ENCODE measurements at places on chromosomes 3 and 15.

GRCh38 chr3:9253327-9253726, 3.9 kb upstream of the SRGAP3 start:
- DNase-seq = no peak

DNA sequence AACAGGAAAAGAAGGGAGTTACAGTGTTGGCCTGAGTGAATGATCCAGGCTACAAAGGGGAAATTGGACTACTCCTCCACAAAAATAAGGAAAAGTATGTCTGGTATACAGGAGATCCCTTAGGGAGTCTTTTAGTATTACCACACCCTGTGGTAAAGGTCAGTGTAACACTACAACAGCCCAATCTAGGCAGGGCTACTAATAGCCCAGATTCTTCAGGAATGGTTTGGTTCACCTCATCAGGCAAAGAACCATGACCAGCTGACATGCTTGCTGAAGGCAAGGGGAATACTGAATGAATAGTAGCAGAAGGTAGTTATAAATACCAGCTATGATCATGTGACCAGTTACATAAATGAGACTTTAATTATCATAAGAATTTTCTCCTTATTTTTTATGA, 372.6 kb upstream of the ATP11B start:
- no peak for DNase-seq

- no peak for DNase-seq
These were observed 63.2 kb downstream of the MAGEF1 start for GRCh38 chr3:184648636-184649035.

DNA sequence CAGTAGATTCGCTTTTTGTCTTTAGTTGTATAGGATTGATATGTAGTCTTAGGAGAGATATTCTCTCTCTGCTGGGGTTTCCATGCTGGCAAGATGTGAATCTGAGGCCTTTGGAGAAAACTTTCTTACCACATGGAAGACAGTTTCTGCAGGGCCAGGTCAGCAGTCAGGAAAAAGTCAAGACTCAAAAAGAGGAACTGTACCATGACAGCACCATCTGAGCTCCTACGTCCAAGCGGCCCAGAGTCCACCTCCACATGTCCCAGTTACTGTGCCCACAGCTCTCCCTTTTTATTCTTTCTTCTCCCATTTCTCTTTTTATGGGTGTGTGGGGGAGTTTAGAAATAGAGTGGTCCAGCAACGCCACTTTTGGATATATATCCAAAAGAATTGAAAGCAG, 172.0 kb downstream of the MTHFS start:
- DNase-seq = no peak

DNA sequence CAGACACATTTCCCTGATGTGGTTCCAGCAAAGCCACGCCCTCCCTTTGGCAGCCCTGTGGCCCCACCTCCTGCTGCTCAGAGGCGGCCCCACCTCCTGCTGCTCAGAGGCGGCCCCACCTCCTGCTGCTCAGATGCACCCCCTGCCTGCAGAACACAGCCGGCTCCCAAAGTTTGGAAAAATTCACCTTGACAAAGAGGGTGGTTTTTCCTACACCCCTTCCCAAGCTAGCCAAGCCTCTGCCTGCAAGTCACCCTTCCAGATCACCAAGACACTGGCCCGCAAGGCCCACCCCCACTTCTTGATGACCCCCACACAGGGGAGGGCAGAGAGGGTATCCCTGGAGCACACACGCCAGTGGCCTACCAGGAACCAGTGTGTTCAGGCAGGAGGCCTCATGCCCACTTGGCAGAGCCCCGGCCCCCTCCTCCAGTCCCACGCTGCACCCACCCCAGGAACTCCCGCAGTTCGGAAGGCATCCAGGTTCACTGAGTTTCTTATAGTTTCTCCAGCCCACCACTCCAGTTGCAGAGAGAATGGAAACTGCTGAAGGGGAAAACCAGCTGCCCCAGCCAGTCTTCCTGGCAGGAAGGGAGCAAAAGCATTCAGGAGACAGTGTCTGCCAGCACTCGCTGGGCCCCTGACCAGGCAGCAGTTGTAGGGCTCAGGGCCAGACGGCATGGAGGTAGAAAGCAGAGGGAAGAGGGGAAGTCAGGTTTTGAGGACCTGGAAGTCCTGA, 2.3 kb upstream of the HAPLN3 start:
- DNase-seq = peak; percentile 88

- DNase-seq = no peak
These were observed 10.9 kb upstream of the FOXB1 start for GRCh38 chr15:59993041-59993750.

DNA sequence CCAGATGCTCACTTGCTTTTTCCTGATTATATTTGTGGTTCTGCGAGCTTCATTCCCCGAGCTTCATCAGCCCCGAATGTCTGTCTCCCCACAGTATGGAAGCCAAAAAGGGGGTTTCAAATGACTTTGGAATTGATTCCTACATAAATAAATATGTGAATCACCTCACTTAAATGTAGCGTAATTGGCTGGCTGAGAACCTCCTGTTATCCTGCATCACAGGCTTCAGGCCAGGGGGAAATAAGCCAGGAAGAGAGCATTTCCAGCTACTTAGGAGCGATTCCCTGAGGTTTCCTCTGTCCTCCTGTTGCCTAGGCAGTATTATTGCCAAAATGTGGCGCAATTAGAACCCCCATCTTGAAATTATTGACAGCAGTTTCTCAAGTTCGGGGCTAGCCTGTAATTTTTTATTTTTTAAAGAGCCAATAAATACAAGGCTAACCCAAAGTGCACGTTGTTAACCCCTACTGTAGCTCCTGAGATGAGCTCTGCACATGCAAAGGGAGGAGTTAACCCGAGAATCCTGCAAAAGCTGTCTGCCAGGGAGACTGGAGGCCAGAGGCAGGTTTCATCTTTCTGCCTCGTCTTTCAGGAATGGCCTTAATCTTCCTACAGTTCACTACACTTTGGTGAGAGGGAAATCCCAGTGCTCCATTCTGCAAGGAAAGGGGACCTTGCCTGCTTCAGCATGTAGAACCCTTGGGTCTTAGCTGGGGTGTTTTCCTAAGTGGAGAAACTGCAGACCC, 148.2 kb downstream of the ADAMTS9 start:
- no peak for DNase-seq

- no peak for DNase-seq
These were observed 40.9 kb downstream of the C2CD4A start for GRCh38 chr15:62107571-62108121.

DNA sequence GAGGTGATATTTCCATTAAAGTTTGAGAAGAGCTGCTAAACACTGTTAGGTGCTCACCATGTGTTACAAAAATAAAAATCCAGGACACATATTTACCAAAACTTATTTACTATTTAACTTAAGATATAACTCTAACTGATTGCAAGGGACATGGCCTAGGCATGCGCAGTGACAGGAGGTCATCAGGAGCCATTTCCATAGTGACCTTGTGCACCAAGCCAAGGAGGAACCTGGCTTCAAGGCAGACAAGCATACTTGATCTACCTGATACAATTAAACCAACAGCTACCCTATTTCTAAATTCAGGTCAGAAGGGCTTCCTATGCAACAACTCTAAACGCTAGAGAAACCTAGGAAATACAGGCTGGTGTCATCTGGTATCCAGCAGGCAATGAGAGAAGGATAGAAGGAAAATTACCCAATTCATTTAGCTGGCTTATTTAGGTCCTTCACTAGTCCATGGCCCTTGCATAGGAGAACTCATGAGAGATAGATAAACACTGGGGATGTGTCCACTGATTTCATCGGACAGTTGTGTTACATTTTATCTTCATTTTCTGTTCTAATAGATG, 134.4 kb downstream of the FOXB1 start:
- no peak for DNase-seq

DNA sequence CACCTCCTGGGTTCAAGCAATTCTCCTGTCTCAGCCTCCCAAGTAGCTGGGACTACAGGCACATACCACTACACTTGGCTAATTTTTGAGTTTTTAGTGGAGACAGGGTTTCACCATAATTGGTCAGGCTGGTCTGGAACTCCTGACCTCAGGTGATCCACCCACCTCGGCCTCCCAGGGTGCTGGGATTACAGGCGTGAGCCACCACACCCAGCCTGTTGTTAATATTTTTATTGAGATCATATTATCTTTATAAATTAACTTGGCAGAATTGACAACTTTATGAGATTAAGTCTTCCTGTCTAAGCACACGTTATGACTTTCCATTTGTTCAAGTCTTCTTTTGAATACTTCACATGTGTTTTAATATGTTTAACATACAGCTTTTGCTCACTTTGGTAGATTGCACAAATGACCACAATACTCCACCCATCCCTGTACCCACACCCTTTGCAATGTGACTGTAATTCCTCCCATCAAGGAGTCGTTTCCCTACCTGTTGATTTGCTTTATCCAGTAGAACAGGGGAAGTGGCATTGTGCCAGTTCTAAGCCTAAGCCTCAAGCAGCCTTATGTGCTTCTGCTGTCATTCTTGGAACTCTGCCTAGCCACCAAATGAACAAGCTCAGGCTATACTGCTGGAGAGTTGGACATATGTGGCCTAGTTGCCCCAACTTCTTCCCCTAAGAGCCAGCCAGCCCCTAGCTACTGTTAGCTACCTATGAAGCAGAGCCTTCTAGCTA, 8.2 kb downstream of the XYLB start:
- no peak for DNase-seq

GRCh38 chr15:50330921-50331320, 24.1 kb downstream of the GABPB1 start:
- no peak for DNase-seq

- no peak for DNase-seq
These were observed 224.9 kb downstream of the MCTP2 start for GRCh38 chr15:94456226-94456625.

GRCh38 chr3:129058441-129059200, 2.0 kb upstream of the GP9 start:
- DNase-seq = no peak

GRCh38 chr15:85164841-85165466, 183.3 kb downstream of the PDE8A start:
- DNase-seq = no peak

- DNase-seq = no peak
These were observed 152.4 kb upstream of the DPH6 start for GRCh38 chr15:35698331-35698730.

DNA sequence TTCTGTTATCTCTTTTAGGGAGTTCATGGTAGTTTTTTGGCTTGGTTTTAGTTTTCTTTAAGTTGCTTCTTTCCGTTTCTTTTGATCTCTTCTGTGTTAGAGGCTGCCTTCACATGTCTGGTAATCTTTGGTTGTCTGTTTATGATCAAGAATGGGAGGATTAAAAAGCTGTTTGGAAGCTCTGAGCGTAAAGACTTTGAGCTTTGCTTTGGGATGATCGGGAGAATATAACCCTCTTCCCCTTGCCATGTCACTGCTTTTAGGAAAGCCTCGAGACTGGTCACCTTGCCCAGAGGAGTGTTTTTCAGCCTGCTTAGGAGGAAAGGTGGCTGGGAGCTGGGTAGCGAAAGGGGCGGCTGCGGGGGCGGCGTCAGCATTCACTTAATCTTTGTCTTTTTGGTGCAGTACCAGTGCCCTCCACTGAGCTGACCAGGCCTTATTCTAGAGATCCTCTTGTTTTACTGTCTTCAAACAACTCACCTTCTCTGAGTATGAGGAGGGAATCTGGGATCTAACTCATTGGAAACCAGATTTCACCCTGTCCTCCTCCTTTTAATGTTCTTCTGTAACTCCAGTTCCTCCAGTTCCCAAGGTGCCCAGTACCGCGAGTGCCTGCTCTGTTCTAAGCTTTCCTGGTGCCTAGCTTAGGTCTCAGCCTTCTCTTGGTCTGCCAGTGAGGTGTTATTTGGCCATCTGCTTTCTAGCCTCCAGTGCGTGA, 15.5 kb downstream of the TATDN2 start:
- peak; percentile 49 for DNase-seq

GRCh38 chr15:34799149-34800101, 4.1 kb upstream of the ACTC1 start:
- no peak for DNase-seq

DNA sequence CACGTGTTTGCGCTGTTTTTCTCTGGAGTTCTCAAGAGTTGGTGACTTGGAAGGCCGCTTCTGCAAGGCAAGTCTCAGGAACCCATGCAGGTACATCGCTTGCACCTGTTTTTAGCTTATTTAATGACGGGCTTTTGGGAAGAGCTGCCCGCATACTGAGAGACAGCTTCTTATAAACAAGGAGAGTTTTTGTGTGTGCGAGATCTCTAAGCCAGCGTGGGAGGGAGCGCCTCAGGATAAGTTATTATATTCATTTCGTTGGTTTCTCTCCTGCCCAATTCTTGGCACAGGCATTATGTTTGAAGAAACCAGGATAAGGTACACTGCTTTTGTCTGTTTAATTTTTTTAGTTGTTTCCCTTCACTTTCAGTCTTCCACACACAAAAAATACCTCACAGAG, 11.4 kb upstream of the SACM1L start:
- no peak for DNase-seq

- no peak for DNase-seq
These were observed 1.6 kb downstream of the CYP11A1 start for GRCh38 chr15:74365598-74366445.

GRCh38 chr15:68641376-68641775, 62.6 kb downstream of the CORO2B start:
- no peak for DNase-seq

- DNase-seq = no peak
These were observed 10.8 kb downstream of the PLA2G4D start for GRCh38 chr15:42083605-42083908.

- DNase-seq = no peak
These were observed 994 bp downstream of the MESP1 start for GRCh38 chr15:89749951-89750559.

GRCh38 chr15:93257920-93258319, 168.9 kb upstream of the RGMA start:
- DNase-seq = no peak

DNA sequence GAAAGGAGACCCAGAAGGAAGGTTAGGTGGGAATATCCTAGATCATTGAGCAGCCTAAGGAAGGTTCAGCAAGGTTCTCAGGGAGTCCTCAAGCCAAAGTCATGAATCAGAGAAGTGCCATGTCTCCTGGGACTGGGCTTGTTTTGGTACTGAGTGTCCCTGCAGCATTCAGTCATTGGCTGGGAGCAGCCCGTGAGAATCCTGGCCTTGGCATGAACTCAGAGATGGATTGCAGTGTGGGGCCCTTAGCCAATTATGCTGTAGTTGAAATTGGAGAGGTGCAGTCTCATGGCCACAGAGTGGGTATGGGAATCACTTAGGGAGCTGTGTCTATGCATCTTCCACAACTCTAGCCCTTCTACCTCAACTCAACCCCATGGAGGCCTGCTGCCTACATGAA, 17.0 kb upstream of the PPM1L start:
- no peak for DNase-seq

- no peak for DNase-seq
These were observed 37.0 kb downstream of the DAPK2 start for GRCh38 chr15:64009241-64009640.

- DNase-seq = no peak
These were observed 20.7 kb downstream of the RASA2 start for GRCh38 chr3:141507392-141508066.

DNA sequence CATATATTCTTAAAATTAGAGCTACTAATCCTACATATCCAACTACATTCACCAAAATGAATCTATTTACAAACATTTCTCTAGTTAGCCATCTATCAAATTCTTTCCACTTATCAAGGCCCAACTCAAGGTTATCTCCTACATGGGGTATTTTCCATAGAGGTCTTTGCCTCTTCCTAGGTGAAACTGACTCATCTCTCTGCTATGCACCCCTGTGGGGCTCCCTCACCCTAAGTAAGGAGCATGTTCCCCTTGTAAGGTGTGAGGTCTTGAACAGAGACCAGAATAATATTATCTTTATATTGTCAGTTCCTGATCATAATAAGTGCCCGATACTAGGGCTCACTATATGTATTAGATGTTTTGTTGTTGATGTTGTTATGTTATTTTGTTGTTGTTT, 74.6 kb upstream of the TSC22D2 start:
- no peak for DNase-seq

GRCh38 chr3:171261487-171261886, 198.7 kb downstream of the TNIK start:
- DNase-seq = no peak

- no peak for DNase-seq
These were observed 11.4 kb upstream of the CCDC174 start for GRCh38 chr3:14640157-14640562.
